ENCODE measurements at places on chromosomes 6 and 20. TPM values are rescaled to one million over a fixed set of nuclear protein-coding genes. Genes with fewer than 3 reads are reported as not detected.

The SIRPD gene
- polyA plus RNA-seq: not detected

The ARMC12 gene
- 3.9 TPM for polyA plus RNA-seq

The MATN4 gene
- polyA plus RNA-seq: 2.1 TPM

The SLC4A11 gene
- polyA plus RNA-seq: 20.9 TPM

The SLC26A8 gene
- 0.57 TPM for polyA plus RNA-seq

The TULP1 gene
- polyA plus RNA-seq: 3.2 TPM

The IPCEF1 gene
- polyA plus RNA-seq: 0.41 TPM

All from H1 (cell line).